ENCODE measurements at places on chromosomes 12 and 14.

DNA sequence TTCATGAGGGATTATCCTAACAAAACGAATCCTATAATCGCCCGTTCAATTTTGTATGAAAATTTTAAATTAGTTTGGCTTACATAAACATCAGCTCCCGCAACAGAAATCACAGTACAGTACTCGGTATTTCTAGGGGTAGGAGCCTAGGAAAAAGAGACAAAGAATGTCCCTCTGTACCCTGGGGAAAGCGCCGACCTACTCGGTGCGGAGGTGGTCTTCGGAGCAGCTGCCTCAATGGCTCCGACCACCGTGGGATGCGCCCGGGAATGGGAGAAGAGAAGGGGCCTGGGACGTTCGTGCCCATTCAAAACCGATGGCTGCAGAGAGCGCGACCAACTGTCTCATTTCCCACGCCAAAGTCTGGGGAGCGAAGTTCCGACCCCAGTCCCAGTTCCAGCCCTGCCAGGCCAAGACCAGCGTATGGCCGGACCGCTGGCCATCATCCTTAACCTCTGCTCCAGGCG lies 618 bp downstream of the GNPNAT1 start:
- no peak for DNase-seq

DNA sequence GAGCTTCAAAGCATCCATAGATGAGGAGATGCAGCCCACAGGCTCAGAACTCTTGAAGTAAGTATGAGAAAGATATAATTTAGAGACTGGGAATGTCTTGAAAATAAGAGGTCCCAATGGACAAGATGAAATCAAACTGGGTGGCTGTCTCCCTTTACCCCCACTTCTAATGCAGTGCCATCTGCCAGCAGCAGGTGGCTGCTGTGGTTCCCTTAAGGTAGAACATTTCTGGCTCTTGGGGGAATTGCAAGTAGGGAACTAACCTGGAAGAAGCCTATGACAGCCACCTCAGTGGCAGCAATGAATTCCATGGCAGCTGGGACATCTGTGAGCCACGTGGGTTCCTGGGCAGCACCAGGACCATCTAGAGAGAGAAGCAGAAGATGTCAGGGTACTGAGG lies 648 bp downstream of the ERP27 start:
- DNase-seq = no peak

GRCh38 chr12:96766232-96766631 lies 140.8 kb upstream of the NEDD1 start:
- DNase-seq = no peak

DNA sequence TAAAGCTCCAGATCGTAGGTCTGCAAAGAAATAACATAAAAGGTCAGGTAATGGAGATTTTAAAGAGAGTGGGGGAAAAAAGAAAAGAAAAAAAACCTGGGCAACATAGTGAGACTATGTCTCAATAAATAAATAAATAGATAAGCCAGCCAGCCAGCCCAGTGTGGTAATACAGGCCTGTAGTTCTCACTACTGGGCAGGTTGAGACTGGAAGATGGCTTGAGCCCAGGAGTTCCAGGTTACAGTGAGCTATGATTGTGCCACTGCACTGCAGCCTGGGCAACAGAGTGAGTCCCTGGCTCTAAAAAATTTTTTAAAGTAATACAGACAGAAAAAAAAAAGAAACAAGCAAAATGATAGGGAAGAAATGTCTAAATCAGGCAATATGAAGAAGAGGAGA lies 43.2 kb upstream of the BBS10 start:
- DNase-seq = no peak

DNA sequence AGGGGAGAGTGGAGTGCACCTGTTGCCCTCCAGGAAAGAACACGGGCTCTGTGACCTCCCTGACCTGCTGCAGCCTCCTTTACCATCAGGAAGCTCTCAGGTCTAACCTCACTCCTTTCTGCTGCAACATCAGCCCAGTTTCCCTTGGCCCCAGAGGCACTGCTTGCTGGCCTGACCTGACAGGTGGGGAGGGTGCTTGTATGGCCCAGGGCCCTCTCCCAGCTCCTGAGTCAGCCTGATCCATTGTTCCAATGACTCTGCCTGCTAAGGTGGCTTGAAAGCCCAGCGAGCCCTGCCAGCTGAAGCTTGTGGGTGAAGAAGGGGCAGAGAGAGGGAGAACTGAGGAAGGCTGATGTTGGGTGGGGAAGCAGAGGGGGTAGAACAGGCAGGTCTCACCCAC lies 13.2 kb upstream of the KRT78 start:
- no peak for DNase-seq

DNA sequence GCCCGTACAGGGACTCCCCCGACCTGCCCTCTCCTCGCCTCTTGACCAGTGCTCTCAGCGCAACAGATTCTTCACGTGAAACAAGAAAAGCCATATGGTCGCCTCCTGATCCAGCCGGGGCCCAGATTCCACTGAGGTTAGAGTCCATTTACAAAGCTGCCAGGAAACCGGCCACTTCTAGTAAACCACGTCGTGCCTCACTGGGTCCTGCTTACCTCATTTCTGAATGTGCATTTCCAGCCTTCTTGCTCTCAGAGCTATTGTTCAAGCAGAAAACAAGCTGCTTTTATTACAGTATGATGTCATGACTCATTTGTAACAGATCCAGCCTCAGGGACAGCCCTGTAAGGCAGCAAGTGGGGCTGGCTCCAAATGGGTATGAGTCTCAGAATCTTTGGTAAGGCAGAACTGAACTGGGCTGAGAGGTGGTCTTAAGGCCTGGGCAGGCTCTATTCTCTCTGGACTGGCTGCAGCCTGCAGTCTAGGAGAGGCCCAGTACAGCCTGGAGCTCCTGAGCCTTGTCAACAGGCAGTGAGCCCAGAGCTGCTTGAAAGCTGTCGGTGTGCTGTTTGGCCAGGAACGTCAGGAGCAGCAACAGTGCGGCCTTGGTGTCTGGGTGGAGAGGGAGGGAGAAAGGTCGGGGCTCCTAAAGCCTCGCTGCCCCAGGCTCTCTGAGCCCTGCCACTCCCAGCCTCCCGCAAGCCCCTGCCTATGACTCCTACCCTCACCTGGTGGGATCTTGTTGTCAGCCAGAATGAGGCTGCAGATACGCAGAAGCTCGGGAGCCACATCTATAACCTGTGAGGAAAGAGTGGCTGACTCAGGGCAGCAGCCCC lies 8.3 kb downstream of the REC8 start:
- DNase-seq = no peak

DNA sequence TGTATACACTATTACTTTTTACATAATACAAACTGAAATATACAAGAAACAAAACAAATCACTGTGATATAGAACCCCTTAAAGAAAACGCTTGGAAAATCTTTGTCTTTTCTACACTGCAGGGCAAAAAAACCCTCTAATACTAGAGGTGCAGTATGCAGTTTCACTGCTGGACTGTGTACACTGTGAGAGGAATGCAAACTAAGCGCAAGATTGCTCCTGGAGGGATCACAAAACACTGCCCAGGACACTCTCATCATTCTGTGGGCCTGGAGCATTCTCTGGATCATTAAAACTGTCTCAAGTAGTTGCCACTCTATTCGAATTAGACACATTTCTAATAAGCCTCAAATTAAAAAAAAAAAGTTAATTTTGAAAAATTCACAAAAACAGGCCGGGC lies 217.6 kb downstream of the MED13L start:
- DNase-seq = no peak

- no peak for DNase-seq
Measured at GRCh38 chr12:47770086-47770726, 2.8 kb upstream of the SLC48A1 start.

DNA sequence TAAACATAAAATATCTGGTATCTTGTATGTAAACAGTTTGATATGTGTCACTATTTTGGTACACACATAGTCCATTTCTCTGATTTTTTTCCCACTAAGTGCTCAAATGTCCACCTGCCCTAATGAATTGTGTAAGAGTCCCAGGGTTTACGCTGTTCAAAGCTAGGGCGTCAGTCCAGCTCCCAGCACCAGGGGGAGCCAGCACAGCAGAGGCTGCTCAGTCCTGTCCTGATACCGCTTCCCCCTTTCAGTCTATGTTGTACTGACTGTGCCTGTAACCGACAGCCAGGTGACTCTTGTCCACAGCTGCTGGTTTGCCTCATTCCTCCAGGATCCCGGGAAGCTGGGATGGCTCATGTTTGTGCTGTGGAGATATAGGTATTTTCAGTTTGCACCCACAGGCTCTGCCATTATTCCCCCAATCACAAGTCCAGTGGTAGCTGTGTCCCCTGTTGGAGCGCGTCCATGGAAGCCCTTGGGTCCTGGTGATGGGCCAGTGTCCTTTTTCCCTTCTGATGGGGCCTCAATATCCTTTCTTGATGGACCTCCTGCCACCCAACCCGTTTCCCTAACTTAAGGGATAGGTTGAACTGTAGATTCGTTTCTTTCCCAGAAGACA lies 242.0 kb downstream of the NEDD1 start:
- DNase-seq = peak; percentile 13

DNA sequence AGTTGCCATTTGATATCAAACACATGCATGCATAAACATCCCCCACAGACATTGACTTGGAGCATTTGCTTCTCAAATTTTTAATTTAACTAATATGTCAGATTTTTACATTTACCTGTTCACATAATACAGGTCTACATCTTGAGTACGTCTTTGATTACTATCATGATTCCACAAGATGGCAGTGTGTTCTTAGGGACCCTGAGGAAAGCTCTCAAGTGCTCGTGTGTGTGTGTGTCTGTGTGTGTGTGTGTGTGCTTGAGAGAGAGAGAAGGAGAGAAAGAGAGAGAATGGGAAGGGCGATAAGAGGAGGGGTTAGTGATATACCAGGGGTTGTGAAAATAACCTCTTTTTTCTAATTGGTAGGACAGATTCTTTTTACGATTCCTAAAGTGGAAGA lies 167.1 kb upstream of the OR4E1 start:
- no peak for DNase-seq

- no peak for DNase-seq
Measured at GRCh38 chr14:103057028-103057371, 349 bp downstream of the CDC42BPB start.

DNA sequence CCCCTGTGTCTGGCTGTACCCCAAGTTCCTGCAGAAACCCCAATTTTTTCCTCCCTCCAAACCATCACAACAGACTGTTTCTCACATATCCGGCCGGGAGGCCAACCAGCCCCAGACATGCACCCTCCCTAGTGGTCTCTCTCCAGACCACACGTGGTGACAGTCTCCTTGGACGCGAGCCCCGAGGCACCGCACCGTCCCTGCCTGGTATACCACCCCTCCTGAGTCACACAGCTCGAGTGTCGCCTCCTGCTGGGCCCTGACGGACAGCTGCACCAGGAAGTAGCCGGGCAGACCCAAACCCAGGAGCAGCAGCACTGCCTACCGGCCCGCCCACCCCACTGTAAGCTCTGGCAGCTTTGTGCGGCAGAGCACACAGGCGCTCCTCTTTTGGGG lies 97.4 kb downstream of the RFLNA start:
- DNase-seq = no peak

GRCh38 chr12:12541782-12542181 lies 20.9 kb downstream of the DUSP16 start:
- no peak for DNase-seq

DNA sequence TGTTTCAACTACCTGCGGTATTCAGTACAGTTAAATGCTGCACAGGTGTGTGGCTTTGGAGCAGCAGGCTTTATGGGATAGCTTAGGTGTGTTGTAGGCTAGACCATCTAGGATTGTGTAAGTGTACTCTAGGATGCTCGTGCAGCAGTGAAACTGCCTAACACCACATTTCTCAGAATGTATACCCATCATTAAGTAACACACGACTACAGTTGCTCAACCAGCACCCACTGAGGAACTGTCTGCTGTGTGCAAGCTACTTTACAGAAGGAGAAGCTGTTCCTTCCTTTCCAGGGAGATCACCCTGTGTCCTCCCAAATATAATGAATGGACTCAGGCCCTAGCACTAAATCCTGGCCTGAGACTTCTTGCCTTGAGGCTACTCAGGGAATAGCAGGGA lies 94.8 kb downstream of the SLC24A4 start:
- no peak for DNase-seq

DNA sequence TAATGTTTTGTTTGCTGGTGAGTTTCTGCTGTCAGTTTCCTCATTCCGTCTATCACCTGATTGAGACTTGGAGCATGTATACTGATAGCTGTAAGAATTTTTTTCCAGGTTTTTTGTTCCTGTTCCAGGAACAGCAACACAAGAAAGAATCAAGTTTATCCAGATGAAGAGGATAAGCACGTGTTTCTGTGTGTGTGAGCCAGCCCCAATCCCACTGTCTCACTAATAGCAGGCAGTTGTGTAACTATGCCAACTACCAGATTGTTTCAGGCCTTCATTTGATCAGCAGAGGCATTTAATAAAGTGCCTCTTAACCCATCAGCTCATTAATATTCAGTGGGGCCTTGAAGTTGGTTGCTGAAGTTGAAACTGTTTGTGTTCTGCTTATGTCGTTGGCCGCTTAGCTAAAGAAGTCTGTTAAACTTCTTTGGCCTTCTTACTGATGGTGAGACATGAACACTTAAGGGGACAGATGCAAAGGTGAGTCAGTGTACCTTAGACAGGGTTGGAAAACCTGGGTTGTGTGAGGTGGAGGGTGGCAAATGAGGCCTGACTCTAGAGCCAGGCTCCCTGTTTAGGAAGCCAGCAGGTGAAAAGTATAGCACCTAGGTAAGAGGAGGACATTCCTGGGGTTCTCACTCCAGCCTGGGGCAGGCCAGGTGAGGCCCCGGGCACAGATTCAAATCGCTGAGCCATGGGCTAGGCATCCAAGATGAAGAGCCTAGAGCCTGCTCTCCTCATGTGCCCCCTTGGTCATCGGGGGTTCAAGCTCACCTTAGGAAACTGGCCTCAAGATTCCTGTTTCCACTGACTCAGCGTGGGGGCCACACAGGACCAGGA lies 3.7 kb downstream of the ANKRD13A start:
- DNase-seq = no peak

DNA sequence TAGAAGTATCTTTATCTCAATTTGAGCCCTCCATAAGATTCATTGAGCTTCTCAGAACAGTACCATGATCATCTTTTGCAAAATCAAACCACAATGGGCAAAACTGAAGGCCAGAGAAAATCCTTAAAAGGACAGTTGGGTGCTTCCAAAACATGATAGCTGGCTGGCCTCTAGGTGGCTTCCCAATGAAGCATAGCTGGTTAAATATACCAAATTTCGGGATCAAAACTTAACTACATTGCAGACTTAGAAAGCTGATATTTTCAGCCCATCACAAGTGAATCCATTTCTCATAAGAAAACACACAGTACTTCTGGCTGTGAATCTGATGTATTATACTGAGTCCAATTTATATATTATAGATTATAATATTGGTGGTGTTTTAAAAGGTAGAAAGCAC lies 15.3 kb upstream of the PIK3C2G start:
- DNase-seq = no peak

GRCh38 chr14:76836029-76836630 lies 9.9 kb downstream of the LRRC74A start:
- DNase-seq = no peak

DNA sequence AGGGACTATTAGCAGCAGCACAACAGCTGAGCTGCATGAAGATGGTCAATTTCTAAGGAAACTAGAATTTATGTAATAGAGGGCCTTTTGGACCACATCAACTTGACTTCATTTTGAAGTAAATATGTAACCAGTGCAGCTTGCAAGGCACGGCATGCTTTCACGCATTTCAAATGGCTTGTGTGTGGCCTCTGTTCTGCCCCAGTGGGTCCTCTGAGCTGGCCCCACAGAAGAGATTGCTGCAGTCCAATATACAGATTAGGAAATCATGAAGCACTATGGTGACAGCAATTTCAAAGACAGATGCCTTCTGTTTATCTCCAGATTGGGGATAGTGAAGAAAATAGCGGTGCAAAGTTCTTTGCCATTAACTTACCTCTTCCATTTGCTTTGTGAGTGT lies 101.4 kb downstream of the PDZRN4 start:
- no peak for DNase-seq

GRCh38 chr12:95205016-95205624 lies 12.1 kb downstream of the FGD6 start:
- DNase-seq = no peak

GRCh38 chr12:12528361-12529270 lies 34.0 kb downstream of the DUSP16 start:
- no peak for DNase-seq
